Left renal pelvis (tissue), 4 donors: ENCODE measurements at places on chromosomes 3 and 15. TPM values are rescaled to one million over a fixed set of nuclear protein-coding genes. Genes with fewer than 3 reads are reported as not detected.

Gene LMOD3
- 0.07 TPM for polyA plus RNA-seq

GRCh38 chr15:88649286-88649733 lies 10.5 kb downstream of the ISG20 start:
- no peak for DNase-seq

DNA sequence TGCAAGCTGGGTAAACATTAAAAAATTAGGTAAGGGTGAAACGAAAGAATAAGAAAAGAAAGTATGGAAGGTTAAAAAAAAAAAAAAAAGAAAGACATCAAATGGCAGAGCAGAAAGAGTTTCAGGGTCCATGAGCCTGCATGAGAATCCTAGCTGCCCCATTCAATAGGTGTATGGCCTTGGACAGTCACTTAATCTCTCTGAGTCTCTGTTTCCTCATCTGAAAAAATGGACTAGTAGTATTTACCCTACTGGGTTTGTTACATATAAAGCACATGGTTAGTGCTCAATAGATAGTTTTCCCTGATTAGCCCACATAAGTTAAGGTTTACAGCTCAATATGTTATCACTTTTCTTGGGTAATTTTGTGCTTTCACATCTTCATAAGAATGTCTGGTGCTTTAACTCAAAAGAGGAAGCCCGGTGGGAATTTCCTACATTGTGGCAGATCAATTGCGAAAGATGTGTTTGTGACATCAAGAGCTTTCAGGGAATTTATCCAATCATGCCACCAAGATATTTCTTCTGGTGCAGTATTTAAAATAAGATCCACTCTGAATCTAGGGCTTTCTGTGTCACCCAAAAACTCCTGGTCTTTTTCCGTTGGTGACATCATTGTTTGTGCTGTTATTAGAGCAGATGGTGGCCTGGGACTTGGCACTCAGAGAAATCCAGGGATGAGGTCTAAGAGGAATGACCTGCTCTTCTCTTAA lies 57.2 kb upstream of the UBE2E1 start:
- no peak for DNase-seq

- DNase-seq: no peak
Observed at GRCh38 chr15:40330368-40330836, 6.9 kb downstream of the INAFM2 start.

Gene TEX55
- not detected for polyA plus RNA-seq

GRCh38 chr15:70491201-70491621 lies 272.1 kb downstream of the UACA start:
- no peak for DNase-seq

DNA sequence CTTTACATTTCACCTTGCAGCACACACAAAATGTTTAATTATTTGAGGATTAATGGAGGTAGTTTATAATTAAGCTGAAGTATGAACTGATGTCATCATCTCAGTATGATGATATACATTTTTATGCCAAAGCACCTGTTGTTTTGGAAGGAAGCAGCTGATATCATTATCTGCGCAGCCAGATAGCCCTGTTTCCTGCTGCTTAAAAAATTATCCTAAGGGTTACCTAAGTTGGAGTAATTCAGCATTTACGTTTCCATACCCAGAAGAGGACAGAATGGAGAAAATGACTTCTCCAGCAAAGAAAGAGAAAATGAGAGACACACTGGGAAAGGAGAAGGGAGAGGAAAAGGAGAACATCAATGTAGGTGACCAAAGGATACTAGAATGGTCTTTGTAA lies 370.3 kb upstream of the PLSCR5 start:
- no peak for DNase-seq

DNA sequence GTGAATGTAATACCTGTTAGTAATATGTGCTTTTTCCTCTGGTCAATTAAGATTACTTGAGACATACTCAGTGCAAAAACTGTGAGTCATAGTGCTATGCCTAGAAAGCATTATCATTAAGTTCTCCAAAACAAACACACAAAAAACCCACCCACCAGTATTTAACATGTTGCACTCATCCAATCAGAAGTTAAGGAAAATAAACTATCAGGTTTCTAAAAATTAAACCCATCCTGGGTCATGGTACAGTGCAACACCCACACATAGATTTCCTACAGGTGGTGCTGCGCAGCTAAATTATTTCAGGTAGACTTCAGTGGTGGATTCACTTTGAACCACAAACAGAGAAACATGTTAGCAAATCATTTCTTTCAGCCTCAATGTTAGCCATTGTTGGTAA lies 264.4 kb upstream of the VEPH1 start:
- no peak for DNase-seq

Gene GHSR
- not detected for polyA plus RNA-seq

Gene TMEM158
- polyA plus RNA-seq: 7.9 TPM

- no peak for DNase-seq
Observed at GRCh38 chr3:12663401-12663935, 449 bp downstream of the RAF1 start.
